ENCODE measurements at places on chromosomes 16 and 17.

GRCh38 chr16:54932021-54932660 is 1.5 kb downstream of the IRX5 start:
- DNase-seq = no peak

GRCh38 chr17:62892870-62893338 is 73.1 kb upstream of the TANC2 start:
- DNase-seq = no peak

GRCh38 chr17:57096472-57097202 is 11.6 kb downstream of the AKAP1 start:
- DNase-seq = no peak

- no peak for DNase-seq
Measured at GRCh38 chr16:87074641-87075318, 242.4 kb downstream of the C16orf95 start.

GRCh38 chr17:78528541-78528940 is 48.7 kb downstream of the DNAH17 start:
- no peak for DNase-seq

GRCh38 chr17:45077643-45078042 is 16.5 kb downstream of the NMT1 start:
- DNase-seq = no peak

DNA sequence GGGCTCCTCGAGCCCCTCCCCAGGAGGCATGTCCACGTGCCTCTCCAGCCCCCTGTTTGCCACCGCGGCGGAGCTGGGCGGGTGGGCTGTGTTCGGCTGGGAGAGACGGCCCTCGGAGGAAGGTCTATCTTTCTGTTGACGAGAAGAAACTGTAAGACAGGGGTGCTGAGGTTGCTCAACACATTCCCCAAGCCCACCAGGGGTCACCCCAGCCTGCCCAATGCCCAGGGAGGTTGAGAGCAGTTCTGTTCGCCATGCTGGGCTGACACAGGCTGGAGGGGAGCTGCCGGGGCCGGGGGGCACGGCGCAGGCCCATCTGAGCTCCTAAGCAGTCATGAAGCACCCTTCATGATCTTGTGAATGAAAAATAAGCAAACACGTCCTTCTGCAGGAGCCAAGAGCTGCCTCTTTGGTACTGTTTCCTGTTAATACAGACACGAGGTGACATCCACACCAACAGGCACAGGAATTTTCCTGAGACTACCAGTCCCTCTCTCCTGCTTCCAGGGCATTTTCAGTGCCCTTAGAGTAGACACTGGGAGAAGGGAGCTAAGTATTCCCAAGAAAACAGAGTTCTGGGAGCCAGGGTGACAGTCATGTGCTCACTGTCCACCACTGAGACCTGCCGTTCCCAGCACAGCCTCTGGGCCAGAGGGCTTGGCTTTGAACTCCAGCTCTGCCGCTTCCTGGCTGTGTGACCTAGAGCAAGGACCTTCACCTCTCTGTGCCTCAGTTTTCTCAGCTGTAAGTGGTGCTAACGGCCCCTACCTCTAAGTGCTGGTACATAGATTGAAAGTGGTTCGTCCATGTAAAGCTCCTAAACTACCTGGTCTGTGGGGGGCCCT is 9.2 kb downstream of the UBALD2 start:
- no peak for DNase-seq

- DNase-seq = no peak
Measured at GRCh38 chr16:1282324-1282973, 26.6 kb downstream of the TPSD1 start.

GRCh38 chr16:610513-611381 is 20.0 kb upstream of the WFIKKN1 start:
- DNase-seq = peak; percentile 32

GRCh38 chr17:75588596-75589011 is 1.0 kb downstream of the MYO15B start:
- DNase-seq = no peak

DNA sequence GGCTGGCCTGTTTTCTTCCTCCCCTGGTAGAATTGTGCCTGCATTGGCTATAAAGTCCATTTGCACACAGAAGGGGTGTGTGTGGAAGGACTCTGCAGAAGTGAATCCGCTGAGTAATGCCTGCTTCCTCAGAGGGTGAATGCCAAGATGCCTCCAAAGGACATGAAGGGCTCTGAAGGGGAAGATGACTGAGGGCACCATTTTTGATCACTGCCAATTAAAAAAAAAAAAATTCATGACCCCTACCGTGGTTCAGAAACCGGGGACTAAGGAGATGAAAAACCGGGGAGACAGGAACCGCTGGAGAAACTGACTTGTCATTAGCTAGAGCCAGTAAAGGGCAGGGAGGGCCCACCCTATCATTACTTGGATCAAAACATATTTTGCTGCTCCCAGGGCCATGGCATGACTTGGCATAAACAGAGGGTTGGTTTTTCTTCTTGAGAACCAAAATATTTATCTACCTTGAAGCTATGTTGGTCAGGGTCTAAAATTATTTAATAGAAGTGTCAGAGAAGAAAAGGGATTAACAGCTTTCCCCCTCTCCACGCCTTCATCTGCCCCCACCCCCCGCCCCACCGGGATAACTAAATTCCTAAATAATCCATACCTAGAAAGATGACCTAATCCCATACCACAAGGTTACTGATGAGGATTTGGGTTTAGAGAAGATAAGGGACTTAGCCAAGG is 3.6 kb upstream of the USP7 start:
- no peak for DNase-seq

- DNase-seq = no peak
Measured at GRCh38 chr17:68766640-68767039, 165.5 kb upstream of the FAM20A start.

DNA sequence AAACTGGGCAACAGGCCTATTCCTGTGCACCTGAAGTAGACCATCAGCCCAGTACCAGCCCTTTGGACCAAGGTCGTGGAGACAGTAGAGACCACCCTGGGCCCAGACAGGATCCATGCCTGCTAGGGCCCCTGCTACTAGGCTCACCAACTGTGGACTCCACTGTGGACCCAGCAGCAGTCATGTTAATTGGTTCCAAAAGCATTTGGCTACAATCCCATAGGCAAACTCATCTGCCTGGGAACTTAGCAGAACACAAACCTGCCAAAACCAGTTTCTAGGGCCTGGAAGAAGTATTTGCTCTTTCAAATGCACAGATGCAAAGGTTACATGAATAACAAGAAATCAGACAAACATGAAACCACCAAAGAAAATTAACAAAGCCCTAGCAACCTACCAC is 53.1 kb downstream of the ACSM2A start:
- DNase-seq = no peak

DNA sequence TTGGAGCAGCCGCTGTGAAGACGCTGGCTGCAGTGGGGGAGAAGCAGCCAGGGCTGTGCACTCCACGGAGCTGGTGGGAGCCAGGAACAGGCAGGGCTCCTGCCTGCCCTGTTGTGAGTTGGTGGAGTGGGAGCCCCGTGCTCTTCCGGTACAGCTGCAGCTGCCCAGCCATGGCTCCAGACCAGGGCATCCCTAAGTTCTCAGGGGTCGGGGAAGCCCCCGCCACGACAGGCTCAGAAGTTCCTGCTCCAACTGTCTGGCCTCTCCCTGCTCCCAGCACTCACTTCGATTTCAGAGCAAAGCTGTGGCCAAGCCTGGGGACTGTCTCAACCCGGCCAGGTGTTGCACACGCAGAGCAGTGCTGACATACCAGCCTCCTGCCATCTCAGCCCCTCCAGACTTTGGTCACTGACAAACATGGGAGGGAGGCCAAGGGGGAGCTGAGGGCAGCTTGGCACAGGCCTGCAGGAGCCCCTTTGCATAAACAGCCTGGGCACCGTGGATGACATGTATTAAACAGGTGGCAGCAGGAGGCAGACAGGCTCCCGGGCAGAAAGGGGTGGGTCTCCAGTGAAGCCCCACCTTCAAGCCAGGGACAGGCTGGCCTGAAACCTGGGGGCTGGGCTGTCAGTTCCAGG is 13.9 kb upstream of the KDM8 start:
- DNase-seq = no peak

- no peak for DNase-seq
Measured at GRCh38 chr16:86930001-86930400, 351.7 kb downstream of the FOXL1 start.

- no peak for DNase-seq
Measured at GRCh38 chr16:72264771-72265170, 92.8 kb upstream of the PMFBP1 start.

DNA sequence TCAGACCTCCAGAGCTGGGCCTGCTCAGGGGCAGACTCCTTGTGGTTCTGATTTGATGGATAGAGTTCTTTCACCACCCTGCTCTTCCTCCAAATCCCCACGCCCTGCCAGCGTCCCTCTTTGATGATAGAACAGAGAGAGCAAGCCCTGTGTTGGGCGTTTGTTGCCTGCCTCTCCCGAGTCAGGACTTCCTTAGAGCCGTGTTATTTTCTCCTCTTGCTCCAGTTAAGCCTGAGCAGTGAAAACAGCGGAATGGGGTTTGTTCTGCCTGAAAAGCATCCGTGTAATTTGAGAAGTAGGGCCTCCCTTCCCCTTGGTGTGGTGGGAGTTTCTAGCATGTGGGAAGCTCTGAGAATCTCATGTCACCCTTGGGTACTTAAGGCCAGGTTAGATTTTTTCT is 22.1 kb downstream of the TMEM94 start:
- no peak for DNase-seq

- DNase-seq = no peak
Measured at GRCh38 chr17:63841350-63842172, 924 bp downstream of the SMARCD2 start.

- no peak for DNase-seq
Measured at GRCh38 chr17:11671126-11671525, 72.9 kb downstream of the DNAH9 start.

- no peak for DNase-seq
Measured at GRCh38 chr17:65756760-65757159, 195.3 kb upstream of the AXIN2 start.

- DNase-seq = no peak
Measured at GRCh38 chr16:83400234-83400633, 407.5 kb upstream of the HSBP1 start.

GRCh38 chr17:20965492-20965891 is 77.3 kb downstream of the USP22 start:
- DNase-seq = no peak

GRCh38 chr16:30601966-30602365 is 8.2 kb downstream of the ZNF689 start:
- no peak for DNase-seq

- DNase-seq = no peak
Measured at GRCh38 chr17:54620399-54620978, 280.2 kb upstream of the TOM1L1 start.

DNA sequence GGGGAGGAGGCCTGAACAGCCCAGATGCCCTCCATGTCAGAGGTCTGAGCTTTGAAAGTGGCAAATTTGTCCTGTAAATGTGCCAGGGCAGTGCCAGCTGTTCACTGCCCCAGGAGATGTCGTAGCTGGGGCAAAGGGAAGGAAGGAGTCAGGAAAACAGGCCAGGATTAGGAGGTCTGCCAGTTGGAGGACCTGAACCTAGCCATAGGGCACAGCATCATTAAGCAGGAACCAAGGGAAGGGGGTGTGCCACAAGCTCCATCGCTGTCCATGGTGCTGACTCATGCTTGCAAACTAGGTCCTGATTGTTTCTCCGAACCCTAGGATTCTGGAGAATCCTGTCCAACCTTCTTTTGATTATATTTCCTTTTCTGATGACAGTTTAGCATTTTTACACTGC is 124.2 kb downstream of the TMEM132E start:
- no peak for DNase-seq

- no peak for DNase-seq
Measured at GRCh38 chr16:71986131-71986530, 14.1 kb downstream of the PKD1L3 start.

GRCh38 chr17:74862108-74862901 is 2.6 kb upstream of the GRIN2C start:
- DNase-seq = peak; percentile 72

GRCh38 chr16:82177555-82177954 is 7.5 kb upstream of the MPHOSPH6 start:
- no peak for DNase-seq

GRCh38 chr17:43979011-43979410 is 25.3 kb upstream of the PYY start:
- DNase-seq = no peak

DNA sequence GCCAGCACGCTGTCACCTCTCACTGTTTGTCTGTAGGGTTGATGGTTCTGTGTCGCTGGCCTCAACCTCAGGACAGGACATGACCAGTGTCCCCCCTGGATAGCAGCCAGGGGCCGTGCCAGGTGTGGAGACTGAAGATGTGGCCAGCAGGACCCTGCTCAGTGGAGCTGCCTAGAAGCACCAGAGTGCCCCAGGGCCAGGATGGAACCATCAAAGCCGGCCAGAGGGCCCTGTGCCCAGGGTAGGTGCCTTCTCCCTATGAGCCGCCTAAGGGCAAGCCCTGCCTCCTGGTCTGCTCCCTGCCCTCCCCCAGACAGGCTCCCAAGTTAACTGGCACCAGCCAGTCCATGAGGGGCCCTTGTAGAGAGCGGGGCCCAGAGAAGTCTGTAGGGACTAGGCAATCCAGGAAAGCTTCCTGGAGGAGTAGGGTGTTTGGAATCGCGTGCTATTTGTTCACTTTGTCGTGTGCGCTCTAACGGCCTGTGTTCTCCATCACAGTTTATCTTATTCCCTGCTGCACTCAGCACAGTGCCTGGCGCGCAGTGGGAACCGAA is 546 bp upstream of the NDUFB10 start:
- DNase-seq = no peak

- no peak for DNase-seq
Measured at GRCh38 chr17:61411261-61412142, 11.9 kb downstream of the TBX2 start.

GRCh38 chr17:10018461-10018891 is 113.4 kb upstream of the RCVRN start:
- no peak for DNase-seq

DNA sequence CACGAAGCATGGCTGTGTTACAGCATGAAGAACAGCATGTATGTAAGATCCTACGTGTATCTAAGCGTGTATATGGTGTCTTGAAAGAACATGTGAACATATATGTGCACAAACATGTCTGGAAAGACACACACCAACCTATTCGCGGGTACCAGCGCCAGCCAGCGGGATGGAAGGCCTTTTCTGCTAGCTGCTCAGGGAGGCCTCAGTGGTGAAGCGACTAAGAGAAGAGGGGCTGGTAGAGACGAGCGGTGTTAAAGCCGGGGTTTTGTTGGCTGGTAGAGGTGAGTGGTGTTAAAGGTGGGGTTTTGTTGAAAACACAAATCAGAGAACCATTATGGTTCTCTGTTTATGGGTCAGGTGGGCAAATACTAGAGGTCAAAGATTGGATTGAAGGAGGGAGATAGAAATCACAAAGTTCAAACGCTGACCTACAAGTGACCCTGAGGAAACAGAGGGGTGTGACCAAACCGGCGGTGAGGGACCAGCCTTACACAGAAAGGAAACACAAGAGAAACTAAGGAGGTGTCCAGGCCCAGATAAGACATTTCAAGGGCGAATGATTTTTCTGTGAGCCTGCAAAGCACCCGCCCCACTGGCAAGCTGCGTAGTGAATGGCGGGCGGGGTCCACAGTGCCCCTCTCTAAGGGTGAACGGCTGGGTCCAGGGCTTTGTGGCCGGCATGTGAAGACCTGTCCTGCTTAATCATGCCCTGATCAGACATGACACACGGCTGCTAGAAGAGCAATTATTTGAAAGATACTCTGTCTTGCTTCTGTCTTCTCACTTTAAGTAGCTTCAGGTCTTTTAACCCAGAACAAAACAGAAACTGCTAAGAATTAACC is 8.1 kb downstream of the ZCCHC14 start:
- no peak for DNase-seq
